MG63 (cell line): ENCODE measurements at places on chromosomes 1 and 21.

DNA sequence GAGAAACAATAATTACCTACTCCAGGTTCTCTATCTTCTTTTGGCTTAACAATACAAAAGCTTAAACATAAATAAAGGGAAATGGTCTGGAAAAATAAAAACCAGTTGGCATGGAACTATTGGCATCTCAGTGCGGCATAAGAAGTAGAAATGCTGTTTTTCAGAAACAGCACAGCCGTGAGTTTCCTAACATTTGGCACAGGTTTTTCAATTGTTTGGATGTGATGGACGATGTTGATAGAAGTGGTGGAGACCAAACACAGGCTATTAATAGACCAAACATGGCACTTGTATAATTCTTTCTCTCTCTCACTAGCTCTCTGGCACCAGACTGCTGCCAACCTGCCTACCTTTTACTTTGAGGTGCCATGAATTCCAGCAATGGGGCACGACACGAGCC, 36.2 kb downstream of the KCNN3 start:
- DNase-seq = no peak

- DNase-seq = no peak
Measured at GRCh38 chr1:226441629-226442028, 33.7 kb upstream of the PARP1 start.

DNA sequence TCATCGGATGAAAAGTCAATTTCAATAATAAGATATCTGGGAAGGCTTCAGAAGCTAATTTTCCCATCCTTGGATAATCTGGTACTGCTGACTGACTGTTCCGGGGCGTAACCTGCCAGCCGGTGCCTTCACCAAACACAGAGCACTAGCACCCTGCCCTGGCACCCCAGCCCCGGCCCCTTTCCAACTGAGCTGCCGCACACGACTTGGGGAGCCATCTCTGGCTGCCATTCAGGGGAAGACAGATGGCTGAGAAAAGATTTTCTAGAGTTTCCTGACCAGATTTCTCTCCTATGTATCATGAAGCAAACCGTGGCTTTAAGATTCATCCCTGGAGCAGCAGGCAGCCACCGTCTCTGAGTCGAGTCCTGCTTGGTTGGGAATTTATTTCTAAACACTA, 96.0 kb upstream of the SYT6 start:
- DNase-seq = no peak

DNA sequence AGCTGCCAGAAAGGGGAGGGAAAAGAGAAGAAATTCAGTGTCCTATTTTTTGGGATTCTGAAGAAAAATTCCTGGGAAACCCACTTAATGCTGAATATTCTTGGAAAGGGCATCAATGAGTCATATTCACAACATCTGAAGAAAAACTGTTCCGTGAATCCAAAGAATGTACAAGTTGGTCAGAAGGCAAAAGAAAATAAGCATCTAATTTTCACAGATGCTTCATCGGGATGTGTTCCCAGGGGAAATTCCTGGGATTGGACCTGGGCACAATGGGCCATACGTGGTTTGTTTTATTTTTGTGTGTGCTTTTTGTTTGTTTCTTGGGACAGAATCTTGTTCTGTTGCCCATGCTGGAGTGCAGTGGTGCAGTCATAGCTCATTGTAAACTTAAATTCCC, 112.2 kb downstream of the MAP3K21 start:
- DNase-seq = peak; percentile 59

GRCh38 chr1:206579747-206580437, 32.4 kb downstream of the EIF2D start:
- DNase-seq = peak; percentile 91

GRCh38 chr1:3460672-3461131, 6.2 kb downstream of the ARHGEF16 start:
- no peak for DNase-seq

DNA sequence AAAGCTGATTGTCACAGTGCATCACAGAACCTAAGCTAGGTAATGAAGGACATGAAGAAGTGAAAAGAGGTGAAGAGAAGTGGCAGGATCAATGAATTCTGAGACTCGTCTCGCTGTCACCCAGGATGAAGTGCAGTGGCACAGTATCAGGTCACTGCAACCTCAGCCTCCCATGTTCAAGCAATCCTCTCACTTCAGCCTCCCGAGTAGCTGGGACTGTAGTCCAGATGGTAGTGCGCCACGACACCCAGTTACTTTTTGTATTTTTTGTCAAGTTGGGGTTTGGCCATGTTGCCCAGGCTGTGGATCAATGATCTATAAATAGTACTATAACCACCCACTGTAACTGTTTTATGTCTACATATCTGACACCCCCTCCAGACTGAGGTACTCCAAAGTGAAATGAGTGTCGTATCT, 33.1 kb downstream of the PTP4A2 start:
- no peak for DNase-seq
